Right atrium auricular region (tissue), 2 donors: ENCODE measurements at places on chromosomes 13 and 19.
A peak's percentile ranks its signal among the peaks of the same experiment; 100 is the strongest.

DNA sequence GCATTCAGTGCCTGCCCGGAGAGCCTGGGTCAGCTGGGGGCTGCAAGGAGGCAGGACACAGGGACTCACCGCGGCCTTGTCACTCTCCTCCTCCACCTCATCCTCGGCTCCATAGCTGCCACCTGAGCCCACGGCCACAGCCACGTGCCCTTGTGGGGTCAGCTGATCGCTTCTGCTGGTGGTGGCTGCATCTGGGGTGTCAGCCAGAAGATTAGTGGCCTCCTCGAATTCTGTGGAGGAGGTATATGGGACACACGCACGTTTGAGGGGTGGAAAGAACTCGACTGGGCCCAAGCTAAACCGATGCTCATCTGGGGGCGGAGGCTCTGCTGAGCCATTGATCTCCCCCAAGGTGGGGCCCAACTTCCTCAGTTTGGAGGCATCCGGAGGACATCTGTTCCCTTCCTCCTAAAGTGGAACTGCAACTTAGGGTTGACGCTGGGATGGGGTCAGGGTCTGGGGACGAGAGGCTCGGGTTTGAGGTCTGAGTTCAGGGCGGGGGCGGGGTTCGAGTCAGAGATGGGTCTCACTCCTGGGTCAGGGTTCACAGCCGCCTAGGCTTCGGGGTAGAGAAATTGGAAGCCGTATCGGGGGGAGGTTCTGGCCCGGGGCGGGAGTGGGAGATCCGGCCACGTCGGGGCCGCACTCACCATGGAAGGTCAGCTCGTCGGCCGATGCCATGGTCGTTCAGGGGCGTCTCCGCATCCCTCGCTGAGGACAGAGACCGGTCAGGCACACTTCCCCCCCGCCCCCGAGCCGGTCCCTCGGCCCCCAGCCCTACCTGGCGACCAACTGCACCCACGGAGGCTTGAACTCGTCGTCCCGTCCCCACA, 493 bp downstream of the YIPF2 start:
- peak overlapping the region; percentile 68 for H3K4me3 ChIP-seq
- DNase-seq, result no peak
- peaks cover 18% of the 10 kb centered on the region for H3K36me3 ChIP-seq
- H3K4me1 ChIP-seq, result no peaks in the 10 kb centered on the region

DNA sequence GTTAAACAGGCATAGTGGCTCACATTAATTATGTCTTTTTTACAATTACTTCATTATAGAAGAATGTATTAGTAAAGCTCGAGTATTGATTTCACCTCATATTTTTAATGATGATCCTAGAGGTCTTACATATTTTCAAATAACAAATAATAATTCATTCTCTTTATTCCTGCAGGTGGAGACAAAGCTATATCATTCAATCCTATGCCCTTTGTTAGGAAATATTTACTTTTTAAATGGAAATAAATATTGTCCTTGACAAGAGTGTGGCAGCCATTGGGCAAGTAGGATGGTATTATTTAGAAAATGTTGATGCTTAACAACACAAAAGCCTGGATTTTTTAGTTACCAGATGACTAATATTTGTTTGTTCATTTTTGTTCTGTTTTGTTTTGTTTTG, 127.6 kb downstream of the COG6 start:
- DNase-seq, result no peak

GRCh38 chr13:80342471-80343371, 1.8 kb upstream of the SPRY2 start:
- H3K4me1 ChIP-seq, result peaks cover 26% of the 10 kb centered on the region
- H3K4me3 ChIP-seq, result peak overlapping the region; percentile 88
- peak; percentile 90 for DNase-seq
- H3K27me3 ChIP-seq, result no peaks in the 10 kb centered on the region

DNA sequence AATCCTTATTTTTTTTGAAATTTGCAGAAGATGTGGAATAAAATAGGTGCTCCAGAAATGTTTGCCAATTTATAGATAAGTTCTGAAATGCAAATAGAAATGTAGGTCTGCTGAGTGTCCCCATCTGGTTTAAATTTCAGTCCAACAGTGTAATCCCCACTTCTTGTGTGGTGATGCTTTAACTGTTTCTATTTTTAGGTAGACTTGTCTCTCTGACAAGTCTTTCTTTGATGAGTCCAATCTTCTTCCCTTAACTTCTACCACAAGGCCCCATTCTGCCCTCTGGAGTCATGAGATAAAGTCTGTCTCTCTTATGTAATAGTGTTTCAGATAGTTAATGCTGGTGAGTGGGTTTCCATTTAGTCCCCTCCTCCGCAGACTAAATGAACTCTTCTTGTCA, 390.4 kb downstream of the RFC3 start:
- DNase-seq, result no peak
- no peaks in the 10 kb centered on the region for H3K27me3 ChIP-seq
- no peaks in the 10 kb centered on the region for H3K36me3 ChIP-seq
- no peak overlapping the region for H3K4me3 ChIP-seq
- peak overlapping the region; percentile 49 for H3K27ac ChIP-seq

DNA sequence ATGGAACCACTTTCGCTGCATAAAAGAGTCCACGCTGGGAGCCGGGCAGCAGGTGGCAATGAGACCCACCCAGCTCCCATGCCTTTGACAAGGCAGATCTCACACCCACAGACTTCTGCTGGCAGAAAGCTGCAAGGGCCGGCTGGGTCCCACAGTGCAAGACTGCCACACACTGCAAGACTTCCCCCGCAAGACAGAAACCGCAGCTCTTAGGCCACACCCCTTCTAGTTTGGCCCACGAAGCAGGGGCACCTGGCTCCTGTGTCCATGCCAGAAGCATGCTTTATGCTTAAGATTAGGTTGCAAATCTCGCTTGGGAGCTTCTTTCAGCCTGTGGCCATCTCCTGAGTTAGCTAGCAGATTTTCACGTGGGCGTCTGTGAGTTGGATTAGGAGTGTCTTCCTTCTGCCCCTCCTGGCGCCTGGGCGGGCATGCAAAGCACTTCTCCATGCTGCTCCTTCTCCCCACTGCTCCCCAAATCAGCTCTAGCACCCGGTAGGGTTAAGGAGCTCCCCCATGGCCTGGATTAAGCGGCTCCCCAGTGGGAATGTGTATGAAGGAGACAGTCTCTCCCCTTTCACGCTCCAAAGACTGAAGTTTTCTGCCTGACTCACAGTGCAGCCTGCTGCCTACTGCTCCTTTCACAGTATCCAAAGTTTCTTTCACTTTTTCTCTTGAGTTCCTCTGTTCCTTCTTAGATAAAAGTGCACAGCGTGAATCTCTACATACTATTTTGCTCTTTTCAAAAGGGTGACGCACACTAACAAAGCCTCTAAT, 17.7 kb downstream of the GPC6 start:
- H3K27me3 ChIP-seq, result no peaks in the 10 kb centered on the region
- no peak for DNase-seq
- peaks cover 7% of the 10 kb centered on the region for H3K4me1 ChIP-seq
- peak overlapping the region; percentile 64 for H3K27ac ChIP-seq
- peak overlapping the region; percentile 18 for H3K4me3 ChIP-seq

DNA sequence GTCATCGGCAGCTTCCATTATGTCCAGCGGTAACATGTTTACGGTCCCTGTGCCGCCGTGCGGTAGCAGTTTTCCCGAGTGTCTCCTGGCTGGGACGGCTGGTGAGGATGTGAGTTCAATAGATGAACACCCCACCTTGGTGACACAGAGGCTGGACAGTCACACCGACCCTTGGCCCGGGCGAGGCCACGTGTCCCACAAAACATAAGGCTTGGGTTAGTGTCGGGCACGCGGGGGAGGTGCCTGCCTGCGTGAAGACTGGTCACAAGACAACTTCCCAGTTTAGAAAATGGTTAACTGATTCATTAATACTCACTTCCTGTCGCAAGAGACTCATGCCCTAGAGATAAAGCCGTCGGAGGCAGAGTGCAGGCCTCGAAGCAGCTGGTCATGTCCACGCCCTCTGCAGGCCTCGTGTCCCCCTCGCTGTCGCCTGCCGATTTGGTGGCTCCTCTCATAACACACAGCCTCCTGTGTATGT, 17.2 kb downstream of the RASA3 start:
- DNase-seq, result peak; percentile 67
- no peaks in the 10 kb centered on the region for H3K36me3 ChIP-seq
- no peak overlapping the region for H3K4me3 ChIP-seq
- H3K27me3 ChIP-seq, result no peaks in the 10 kb centered on the region
- H3K4me1 ChIP-seq, result no peaks in the 10 kb centered on the region
- H3K27ac ChIP-seq, result peak overlapping the region; percentile 29

DNA sequence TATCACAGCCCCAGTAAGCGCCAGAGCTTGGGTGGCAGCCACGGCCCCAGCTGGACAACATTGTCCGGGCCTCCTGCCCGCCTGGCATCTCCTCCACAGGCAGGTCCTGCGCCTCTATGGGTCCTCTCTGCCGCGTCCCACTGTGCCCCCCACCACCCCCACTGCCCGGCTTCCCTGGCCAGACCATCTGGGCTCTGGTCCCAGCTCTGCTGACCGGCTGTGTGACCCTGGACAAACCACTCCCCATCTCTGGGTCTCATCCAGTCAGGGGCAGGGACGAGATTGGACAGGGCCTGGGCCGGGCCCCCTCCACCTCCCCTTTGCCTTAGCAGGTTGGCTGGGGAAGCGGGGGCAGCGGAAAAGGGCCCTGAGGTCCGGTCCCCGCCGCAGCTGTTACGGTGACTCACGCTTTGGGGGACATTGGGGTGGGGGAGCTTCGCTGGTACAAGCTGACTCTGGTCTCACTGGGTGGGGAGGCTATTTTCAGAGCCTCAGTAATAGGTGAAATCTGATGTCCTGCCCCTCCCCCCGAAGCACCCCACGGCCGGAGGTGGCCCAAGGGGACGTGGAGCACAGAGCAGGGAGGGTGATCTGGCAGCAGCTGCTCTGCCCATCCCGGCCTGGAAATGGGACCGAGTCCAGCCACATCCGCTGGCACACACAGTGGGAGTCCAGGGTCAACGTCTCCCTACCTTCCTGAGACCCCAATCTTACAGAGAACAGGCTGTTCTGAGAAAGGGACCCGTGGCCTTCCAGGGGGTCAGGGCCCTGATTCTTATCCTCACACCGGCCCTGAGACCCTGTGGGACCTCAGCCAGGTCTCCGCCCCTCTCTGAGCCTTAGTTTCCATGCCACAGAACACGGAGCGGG, 9.1 kb downstream of the NFIC start:
- no peak overlapping the region for H3K4me3 ChIP-seq
- no peaks in the 10 kb centered on the region for H3K27me3 ChIP-seq
- DNase-seq, result peak; percentile 97
- H3K36me3 ChIP-seq, result no peaks in the 10 kb centered on the region
- H3K27ac ChIP-seq, result peak overlapping the region; percentile 98

GRCh38 chr13:27005976-27006518, 165.6 kb downstream of the USP12 start:
- no peak overlapping the region for H3K4me3 ChIP-seq
- H3K27ac ChIP-seq, result no peak overlapping the region
- H3K4me1 ChIP-seq, result no peaks in the 10 kb centered on the region
- no peaks in the 10 kb centered on the region for H3K36me3 ChIP-seq
- no peaks in the 10 kb centered on the region for H3K27me3 ChIP-seq

- no peaks in the 10 kb centered on the region for H3K27me3 ChIP-seq
- no peaks in the 10 kb centered on the region for H3K4me1 ChIP-seq
- H3K36me3 ChIP-seq, result no peaks in the 10 kb centered on the region
- H3K27ac ChIP-seq, result no peak overlapping the region
- peak; percentile 64 for DNase-seq
Observed at GRCh38 chr19:5186293-5187050, 154.1 kb downstream of the PTPRS start.

- H3K4me1 ChIP-seq, result no peaks in the 10 kb centered on the region
- H3K27me3 ChIP-seq, result no peaks in the 10 kb centered on the region
- DNase-seq, result no peak
- H3K36me3 ChIP-seq, result no peaks in the 10 kb centered on the region
- H3K27ac ChIP-seq, result no peak overlapping the region
Observed at GRCh38 chr13:34657716-34658115, 284.4 kb upstream of the NBEA start.

DNA sequence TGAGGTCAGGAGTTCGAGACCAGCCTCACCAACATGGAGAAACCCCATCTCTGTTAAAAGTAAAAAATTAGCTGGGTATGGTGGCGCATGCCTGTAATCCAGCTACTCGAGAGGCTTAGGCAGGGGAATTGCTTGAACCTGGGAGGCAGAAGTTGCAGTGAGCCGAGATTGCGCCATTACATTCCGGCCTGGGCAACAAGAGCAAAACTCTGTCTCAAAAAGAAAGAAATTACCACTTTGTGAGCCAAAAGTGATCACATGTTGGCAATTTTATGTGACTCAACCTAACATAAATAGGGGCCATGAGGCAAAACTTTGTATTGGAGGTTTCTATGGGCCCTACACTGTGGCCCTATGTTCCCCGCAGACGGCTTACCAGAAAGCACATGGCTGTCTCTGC, 72.2 kb downstream of the MAP4K1 start:
- no peak for DNase-seq
- no peak overlapping the region for H3K27ac ChIP-seq
- no peak overlapping the region for H3K4me3 ChIP-seq
- H3K4me1 ChIP-seq, result peaks cover 10% of the 10 kb centered on the region
- H3K27me3 ChIP-seq, result no peaks in the 10 kb centered on the region

DNA sequence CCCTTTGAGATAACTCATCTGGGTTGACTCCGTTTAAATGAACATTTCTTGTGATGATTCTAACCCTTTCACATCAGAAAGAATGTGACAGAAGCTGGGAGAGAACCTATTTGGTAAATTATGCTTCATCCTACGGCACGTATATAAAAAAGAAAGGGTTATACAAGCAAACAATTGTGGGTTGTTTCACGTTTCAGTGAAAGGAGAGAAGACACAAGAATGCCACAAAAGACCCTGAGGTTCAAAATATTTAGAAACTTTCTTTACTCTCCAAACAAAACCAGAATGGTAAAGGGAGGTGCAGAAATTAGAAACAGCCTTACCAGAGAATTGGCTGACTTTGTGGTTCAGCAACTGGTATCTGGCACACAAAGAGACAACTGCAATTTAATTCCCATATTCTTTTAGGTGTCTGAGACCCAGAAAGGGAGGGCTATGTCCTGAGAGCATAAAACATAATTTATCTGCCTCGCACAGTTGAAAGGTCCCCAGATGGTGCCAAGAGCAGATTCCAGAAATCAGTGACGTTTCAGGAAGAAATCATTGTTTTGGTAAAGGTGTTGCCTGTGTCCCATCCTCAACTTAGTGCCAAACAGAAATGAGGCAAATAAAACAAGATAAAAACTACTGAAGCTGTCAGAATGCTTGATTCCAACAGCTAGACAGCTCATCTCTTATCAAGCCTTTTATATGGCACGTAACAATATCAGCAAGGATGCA, 361.4 kb downstream of the EFNB2 start:
- H3K4me1 ChIP-seq, result no peaks in the 10 kb centered on the region
- no peak overlapping the region for H3K27ac ChIP-seq
- DNase-seq, result no peak
- H3K36me3 ChIP-seq, result no peaks in the 10 kb centered on the region
